ENCODE measurements at places on chromosomes 16 and 17.

DNA sequence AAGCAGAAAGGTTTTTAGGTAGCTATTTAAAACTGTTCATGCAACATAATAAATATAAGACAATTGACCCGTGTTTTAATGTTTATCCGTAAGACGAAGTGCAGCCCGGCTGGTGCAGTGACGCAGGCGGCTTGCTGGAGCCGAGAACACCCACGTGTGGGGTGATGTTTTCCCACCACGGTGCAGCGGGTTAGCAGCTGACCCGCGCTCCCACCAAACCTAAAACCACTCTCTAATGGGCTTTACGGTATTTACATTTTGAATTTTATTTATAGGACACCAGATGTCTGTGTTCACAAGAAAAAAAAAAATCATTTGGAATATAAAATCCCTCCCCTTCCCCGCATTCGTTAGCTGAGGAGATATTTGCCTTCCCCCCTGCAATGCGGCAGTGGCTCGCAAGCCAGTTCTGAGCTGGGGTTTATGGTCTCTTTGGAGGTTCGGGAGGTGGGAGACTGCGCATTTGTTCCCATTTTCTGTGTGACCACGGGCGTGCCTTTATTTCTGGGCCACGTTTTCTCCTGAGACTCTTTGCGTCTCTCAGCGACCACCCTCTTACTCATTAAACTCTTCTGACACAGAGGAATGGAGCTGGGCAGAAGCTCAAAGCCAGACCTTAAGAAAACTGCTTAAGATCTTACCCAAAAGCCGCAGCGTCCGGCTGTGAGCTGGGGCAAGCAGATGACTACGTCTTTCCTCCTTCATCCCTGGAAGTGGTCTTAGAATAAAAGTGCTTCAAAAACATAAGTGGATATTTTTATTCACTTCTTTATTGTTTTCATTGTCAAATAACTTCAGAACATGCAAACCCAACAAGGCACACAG is 301.1 kb downstream of the IRF8 start:
- DNase-seq, result no peak

DNA sequence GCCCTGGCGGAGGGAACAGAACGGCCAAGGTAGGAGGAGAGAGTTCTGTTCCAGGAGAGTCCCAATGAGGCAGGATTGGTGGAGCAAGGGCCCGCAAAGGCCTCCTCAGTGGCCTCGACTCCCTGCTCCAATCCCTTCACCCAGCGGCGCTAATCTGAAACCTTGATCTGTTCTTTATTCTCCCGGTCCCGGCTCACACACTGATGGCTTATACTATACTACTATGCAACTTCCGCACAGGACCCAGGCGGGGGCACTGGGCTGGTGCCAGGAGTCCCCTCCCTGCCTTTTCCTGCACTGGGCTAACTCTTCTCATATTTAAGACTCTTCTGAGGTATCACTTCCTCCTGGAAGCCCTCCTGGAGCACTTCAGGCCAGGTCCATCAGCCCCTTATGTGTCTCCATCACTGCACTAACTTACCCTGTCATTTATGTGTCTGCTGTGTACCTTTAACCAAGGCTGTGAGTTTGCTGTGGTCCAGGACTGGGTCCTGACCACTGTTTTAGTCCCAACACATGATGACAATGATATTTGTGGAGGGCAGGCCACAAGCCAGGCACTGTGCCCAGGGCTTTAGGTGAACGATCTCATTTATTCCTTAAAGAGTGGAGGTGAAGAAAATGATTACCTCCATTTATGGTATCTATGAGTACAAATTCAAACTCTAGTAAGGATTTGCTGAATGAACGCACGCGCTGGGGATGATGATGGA is 6.8 kb downstream of the CCDC102A start:
- no peak for DNase-seq

- DNase-seq, result no peak
Observed at GRCh38 chr16:9112166-9112843, 20.9 kb downstream of the HAPSTR1 start.

DNA sequence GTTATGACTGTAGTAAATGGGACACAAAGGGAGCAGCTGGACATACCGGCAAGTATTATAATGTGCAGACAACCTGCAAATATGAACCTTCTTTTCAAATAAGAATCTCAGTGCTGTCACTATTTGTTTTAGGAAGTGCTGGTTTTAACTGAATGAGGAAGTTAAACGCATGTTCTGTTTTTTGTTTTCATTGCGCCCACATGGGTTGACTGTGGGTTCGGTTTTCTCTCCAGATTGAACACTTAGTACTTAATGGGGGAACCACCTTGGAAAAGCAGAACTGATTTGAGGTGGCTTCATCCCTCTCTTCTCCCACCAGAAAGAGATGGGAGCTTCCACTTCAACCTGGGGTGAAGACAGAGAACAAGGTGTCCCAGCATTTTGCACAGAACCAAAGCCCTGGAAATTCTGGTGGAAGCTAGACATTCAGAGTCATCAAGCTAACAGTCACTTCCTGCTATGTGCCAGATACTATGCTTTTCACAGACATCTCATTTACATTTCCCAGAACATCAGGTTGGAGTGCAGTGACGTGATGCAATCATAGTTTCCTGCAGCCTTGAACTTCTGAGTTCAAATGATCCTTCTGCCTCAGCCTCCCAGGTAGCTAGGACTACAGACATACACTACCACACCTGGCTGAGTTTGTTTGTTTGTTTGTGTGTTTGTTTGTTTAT is 149.8 kb downstream of the CDH13 start:
- no peak for DNase-seq

DNA sequence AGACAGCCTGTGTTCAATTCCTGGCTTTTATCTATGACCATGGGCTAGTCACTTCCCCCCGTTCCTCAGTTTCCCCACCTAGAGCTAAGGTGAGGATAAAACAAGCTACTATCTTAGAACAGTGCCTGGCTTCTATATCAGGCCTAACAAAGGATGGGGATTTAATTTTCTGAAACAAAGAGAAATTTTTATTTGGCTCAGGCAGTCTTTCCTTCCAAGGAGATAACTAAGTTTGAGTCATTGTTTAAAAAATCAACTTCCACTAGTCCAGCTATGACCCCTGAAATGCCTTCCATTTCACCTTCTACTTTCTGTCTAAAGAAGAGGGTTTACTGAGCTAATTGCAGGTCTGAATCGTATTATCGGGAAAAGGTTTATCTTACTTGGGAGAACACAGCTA is 99.0 kb downstream of the CMIP start:
- no peak for DNase-seq

GRCh38 chr17:65848751-65849150 is 287.3 kb upstream of the AXIN2 start:
- DNase-seq, result no peak

- no peak for DNase-seq
Observed at GRCh38 chr17:33330877-33331276, 37.8 kb upstream of the ASIC2 start.

DNA sequence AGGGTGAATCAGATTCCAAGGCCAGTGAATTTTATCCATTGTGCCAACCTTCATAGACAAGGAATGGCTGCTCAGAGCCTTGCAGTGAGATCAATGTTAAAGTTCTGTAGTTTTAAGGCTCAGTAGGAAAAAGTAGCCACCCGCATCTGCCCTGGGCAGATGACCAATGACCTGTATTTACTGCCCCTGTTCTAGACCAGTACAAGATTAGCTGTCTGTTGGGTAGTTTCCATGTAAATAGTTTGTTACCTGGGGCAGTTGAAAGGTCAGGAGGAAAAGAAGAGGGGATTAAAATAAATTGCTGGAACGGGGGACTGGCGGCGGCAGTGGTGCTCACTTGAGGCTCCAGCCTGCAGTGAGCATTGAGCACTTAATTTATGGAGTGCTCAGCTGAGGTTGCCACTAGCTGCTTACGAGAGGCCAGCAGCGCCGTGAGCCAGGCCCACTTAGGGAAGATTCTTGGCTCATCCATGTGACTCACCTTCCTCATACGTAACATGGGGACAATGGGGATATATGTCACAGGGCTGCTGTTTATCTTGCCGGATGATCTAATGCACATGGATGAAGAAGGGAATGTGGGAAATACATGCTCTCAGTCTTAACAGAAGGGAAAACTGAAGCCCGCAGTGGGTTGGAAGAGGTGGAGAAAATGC is 10.7 kb upstream of the NOS2 start:
- no peak for DNase-seq

DNA sequence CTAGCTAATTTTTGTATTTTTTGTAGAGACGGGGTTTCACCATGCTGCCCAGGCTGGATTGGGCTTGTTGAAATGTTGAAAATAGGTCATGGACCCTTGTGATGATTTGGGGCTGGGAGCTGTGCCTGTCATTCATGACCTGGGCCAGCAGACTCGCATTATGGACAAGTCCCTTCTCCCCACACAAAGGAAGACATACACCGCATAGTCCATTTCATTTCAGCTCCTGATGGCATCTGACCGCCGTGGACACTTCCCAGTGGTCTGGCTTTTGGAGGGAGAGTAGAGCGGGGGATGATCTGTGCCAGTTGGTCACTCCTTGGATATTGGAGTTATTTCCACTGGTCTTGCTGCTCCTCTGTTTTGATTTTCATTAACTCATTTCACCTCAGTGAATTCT is 34.8 kb downstream of the MPRIP start:
- no peak for DNase-seq

DNA sequence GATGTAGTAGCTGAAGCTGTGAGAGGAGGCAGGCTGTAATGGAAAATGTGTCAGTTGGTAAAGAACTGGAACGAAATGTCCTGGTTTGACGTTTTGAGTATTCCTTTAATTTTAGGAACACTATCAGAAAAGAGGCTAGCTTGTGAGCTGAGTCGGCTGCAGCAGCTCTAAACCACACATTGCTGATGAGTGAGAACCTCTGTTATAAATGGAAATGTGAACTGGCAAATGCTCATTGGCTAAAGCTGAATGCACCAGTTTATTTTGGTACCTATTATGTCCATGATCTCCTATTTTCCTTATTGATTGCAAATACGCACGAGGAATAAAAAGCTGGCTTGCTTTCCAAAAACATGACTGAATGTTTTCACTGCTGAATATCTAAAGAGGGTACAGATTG is 11.0 kb upstream of the WIPI1 start:
- DNase-seq, result no peak

DNA sequence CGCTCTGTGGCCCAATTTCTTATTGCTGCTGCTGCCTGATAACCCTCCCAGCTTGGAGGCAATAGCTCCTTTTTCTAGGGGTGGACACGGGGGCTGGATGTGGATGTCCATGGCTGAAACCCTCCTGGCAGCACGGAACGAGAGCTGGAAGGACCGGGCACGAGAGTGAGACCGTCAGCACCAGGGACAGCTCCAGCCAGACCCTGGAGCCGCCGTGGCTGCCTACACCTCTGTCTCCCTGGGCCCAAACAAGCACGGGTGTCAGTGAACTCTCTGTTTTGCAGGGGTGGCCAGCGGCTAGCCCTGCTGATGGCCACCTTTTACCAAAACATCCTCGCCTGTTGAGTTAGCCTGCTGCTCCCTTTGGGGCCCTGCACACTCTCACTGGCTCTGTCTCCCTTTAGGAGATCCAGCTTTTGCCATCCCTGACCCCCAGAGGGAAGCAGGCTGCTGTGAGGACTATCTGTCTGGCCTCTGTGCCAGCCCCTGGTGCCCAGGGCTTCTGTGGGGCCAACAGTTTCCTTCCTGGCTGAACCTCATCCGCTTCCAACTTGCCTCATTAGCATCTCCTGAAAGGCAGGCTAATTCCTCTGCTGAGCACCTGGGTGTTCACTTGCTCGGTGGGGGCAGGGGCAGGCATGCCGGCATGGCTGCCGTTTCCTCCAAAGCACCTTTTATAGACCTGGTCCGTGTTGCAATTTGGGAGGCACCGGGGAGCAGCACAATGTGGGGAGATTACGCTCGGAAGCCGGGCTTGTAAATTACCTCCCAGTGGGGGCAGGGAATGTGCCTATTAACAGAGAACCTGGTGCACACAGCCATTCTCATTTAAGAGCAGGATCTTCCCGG is 118.1 kb downstream of the ENGASE start:
- no peak for DNase-seq

DNA sequence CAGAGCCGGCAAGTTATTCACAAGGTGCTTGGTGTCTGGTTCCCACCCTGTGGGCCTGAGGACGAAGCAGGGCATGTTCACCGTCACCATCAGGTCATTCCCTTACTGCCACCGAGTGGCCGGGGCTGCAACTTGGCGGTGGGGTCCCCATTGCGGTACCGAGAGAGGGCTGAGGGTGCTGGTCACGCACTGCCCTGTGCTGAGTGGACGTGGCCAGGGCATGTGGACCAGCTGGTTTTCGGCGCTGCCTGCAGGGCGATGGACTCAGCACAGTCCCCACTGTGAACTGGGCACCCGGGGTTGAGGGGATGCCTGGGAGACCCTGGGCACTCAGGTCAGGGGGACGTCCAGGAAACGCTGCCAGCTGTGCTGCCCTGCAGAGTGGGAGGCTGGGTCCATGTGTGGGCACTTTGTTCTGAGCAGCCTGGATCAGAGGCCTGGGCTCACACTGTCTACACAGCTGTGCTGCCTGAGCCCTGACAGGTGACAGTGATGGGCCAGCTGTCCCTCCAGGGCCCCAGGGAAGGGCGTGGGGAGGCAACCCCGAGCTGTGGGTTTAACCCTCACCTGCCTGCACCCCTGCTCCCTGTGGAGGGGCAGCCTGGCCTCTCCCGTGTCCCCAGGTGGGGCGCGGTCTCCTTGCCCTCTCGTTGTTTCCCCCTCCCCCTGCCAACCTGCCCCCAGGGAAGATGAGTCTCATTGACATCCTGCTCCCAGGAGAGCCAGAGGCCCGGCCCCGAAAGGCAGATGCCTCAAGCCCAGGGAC is 39.3 kb upstream of the GNG13 start:
- no peak for DNase-seq

DNA sequence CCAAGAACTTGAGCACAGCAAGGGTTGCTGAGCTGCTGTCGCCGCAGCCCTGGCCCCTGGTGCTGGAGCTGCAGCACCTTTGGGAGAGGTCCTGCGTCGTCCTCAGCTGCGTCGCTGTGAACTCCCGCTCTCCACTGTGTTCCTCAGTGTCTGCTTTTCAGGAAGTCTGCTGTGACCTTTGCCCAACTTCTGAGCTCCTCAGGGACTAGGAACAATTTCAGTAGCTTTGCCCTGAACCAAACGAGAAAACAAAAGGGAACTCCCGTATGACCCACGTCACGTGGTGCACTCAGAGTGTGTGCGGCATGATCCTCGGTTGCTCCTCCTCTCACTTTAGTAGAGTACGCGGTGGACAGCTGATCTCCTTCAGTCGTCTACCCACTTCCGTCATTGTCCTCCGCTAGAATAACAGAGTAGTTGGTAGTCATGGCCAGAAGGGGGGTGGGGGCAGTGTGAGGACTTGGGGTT is 44.2 kb downstream of the WDR45B start:
- DNase-seq, result no peak

- DNase-seq, result no peak
Observed at GRCh38 chr17:41935641-41936040, 5.2 kb downstream of the ODAD4 start.

DNA sequence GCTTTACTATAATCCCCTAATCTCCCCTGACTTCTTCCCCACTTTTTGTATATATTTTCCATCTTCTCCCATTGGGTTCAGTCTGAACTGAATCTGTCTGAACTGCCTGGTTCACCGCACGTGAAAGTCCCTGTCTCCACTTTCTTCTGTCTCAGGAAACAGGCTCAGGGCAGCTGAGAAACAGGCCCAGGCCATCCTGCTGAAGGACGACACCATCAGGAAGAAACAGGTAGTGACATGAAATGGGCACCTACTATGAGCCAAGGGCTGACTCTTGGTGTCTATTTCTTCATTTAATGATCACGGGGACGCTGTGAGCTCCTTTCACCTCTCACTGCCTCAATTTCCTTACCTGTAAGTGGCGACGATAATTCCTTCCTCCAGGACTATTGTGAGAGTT is 90.5 kb upstream of the HSBP1 start:
- no peak for DNase-seq

- no peak for DNase-seq
Observed at GRCh38 chr16:8931859-8932258, 31.8 kb downstream of the USP7 start.
